Choroid plexus epithelial cell (primary cell): ENCODE measurements at places on chromosomes 6 and 20.

DNA sequence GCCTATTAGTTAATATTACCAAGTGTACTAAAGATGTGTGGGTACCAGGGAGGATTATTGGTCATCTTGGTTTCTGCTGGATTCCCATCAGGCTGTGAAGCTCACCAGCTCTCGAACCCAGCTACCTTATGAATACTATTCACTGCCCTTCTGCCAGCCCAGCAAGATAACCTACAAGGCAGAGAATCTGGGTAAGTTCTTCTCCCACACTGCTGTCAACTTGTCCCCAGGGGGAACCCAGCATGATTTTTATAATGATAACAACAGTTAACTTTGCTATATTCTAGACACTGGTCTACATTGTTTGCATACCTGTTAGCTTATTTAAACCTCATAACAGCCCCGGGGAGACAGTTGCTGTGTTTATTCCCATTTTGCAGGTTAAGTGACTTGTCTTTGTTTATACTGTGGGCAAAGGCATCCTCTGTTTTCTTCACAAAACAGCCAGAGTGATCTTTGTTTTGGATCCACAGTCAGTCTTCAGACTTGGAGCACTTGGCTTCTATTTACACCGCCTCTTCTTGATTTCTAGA, 26.5 kb downstream of the TM9SF4 start:
- DNase-seq = no peak

GRCh38 chr20:35311409-35311808, 19.2 kb upstream of the FAM83C start:
- no peak for DNase-seq

DNA sequence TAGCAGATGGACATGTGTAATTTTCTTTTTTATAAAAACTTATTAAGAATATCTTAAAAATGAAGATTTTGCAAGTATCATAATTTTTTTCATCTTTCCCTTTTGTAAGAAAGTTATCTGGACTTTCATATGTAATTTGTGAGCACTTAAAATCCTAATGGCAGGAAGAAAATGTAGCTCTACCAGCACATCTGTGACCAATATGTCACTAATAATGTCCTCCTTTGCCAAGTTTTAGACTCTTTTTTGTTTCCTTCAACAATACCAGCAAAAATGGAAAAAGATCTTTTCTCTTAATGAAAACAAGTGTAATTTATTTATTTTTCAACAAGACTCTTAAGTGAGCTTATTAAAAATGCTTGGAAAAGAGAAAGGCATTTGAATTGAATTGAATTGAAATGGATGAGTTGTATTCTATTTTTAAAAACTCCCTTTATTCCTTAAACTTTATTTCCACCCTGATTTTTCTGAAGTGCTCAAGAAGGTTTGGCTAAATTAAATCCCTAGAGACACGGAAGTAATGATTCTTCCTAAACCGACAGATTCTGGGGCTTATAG, 110.7 kb downstream of the KIF6 start:
- DNase-seq = no peak

DNA sequence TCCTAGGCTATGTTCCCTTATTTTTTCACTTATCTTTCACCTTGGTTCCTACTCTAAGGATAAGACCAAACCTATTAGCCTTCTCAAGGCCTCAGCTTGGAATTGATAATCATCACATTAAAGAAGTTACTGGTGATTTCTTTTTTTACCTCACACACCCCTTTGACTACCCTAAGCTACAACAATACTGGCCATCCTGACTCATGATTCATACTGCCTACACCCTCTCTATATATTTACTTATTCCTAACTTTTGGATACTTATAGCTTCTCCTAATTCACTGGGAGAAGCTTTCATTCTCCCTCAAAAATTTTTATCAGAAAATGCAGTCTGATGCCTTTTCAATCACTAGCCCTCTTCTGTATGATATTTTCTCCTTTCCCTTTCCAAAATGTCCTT, 256.1 kb downstream of the TBX18 start:
- no peak for DNase-seq

- peak; percentile 75 for DNase-seq
Observed at GRCh38 chr20:4835244-4836177, 113.8 kb downstream of the PRND start.

GRCh38 chr20:9031991-9032390, 36.9 kb upstream of the PLCB4 start:
- DNase-seq = no peak

DNA sequence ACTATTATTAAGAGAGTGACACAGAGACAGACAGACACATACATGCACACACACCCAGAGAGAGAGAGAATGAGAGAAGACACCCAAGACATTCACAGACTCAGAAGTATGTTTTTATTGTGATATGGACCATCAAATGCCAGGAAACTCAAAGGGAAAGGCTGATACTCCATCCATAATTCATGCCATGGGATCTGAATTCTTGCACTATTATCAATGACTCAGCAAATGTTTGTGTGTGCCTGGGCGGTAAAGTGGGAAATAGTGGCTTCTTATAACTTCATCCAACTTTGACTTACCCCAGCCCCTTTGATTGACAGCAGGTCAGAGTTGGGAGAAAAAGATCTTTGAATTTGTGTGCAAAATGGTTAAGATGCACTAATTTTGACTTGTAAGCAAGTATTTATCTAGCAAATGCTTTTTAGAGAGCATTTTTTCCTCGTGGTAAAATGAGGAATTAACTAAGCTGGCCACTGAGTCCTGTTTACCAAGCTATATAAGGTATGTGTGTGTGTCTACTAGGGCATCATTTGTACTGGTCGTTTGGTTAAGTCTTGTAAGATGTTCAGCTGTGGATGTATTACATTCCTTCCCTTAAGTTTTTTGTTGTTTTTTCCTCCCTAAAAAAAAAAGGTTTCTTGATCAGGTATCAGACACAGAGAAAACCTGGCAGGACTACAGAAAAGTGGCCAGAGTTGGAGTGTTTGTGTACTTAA, 3.0 kb upstream of the CCN2 start:
- DNase-seq = peak; percentile 65

- peak; percentile 33 for DNase-seq
Observed at GRCh38 chr6:122048570-122048969, 350.9 kb upstream of the HSF2 start.

DNA sequence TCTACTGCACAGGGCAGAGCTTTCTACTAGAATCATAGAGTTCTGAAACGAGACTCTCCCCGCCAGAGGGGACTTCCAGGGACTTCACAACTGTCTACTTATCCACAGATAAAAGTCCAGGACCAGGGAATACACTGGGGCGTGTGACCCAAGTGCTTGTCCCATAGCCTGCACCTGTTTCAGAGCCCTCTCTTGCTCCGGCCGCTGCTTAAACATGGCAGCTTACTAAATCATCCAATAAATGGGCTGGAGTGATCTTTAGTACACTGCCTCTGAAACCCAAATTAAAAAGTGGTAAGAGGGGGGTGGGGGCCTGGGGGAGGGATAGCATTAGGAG, 8.9 kb upstream of the RAB44 start:
- no peak for DNase-seq

DNA sequence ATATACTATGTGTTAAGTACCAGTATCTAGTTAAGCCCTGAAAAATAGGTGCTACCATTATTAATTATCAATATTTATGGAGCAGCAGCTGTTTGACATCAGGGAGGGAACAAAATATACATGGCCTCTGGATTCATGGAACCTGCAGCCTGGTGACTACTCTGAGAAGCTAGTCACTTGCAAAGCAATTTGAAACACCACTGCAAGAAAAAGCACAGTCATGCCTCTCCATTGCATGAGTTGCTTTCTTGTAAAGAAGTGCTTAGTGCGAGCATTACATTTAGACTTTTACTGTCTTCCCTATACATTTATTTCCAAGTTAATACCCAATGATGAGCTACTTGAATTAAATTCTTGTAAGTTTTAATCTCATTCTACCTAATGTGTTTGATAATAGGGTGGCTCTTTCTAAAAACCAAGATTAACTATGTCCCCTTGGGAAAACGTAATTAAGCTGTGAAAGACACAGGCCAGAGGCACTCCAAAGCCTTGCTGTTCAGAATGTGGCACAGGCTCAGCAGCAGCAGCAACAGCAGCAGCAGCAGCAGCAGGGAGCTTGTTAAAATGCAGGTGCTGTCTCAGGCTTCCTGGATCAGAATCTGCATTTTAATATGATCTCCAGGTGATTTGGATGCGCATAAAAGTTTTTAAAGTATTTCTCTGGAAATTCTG, 83.6 kb downstream of the PFDN4 start:
- DNase-seq = no peak

DNA sequence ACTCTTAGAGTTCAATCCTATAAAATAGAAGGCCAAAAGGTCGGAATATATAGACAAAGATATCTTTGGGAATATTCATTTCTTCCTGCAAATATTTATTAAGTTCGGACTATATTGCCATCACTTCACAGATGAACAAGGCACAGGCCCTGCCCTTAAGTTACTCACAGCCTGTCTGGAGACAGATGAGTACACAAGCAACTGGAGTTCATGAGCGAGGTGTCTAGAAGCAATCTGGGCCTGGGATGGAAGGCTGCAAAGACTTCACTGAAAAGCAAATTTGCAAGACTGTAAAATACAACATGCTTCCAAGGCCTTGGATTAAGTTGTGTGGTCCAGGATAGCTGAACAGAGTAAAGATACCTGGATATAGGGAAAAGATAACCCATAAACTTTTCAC, 56.7 kb upstream of the CEP85L start:
- DNase-seq = peak; percentile 77

- no peak for DNase-seq
Observed at GRCh38 chr6:3746119-3746691, 5.3 kb downstream of the PXDC1 start.

DNA sequence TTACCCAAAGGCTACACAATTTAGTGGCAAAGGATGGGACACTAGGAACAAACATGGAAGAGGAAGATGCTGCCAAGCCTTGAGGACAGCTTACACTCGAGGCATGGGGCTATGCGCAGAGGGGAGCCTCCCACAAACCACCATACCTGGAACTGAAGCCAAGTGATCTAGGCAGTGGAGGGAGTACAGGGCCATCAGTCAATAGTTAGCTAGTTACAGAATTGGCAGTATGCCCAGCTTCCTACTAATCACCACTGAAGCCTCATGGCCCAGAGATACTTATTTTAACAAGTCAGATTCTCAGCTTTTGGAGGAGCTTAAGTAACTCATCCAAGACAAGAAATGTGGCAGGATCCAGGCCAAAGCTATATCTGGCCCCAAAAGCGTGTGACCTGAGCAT, 226.6 kb upstream of the MOCS1 start:
- DNase-seq = peak; percentile 1

- DNase-seq = no peak
Observed at GRCh38 chr20:59322081-59322480, 21.7 kb downstream of the EDN3 start.

- no peak for DNase-seq
Observed at GRCh38 chr6:87705070-87705691, 3.1 kb upstream of the AKIRIN2 start.

DNA sequence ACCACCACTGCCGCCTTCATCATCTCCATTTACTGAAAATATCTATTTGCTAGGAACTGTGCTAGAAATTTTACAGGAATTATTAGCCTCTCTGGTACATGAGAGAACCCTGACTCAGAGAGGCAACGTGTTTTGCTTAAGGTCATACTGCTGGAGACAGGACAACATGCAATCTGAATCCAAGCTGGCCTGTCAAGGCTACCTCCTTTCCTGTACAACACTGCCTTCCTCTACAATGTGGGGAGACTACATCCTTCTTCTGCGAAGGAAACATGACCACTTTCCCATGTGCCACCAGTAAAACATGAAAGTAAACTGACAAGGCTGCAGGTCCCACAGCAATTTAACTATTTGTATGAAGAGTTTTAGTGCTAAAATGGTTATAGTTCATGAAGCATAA, 200.9 kb downstream of the BACH2 start:
- DNase-seq = no peak

DNA sequence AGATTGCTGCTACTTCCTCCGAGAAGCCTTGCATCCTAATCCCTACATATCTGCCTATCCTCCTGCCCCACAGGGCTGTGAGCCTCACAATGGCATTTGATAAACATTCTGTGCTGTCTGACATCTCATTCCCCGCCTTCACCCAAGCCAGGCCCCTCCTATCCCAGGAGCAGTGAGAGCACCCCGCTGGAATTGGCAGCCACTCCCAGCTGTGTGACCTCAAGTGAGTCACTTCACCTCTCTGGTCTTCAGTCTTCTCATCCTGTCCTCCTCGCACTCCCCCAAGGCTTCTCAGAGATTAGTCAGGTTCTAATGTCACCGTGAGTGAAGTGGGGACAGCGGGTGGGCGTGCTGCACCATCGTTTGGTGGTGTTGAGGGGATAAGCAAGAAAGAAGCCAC, 81.7 kb downstream of the CDH22 start:
- DNase-seq = peak; percentile 61

DNA sequence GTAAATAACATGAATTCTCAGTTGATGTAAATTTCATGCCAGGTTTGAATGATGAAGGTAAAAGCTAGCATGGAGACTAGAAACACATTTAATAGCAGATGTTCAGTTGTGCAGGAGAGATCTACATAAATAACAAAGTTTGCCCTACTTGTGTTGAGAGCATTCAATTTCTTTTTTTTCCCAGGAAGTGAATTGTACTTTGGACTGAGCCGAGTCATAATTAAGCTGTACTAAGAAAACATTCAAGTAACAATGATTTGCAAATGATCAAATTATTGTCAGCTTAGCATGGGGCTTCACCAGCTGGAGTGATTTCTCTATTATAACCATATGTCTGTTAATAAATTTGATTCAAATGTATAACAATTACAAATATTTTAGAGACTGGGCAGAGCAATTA, 893.5 kb upstream of the MAP3K7 start:
- no peak for DNase-seq

- no peak for DNase-seq
Observed at GRCh38 chr6:41546475-41546865, 289 bp downstream of the FOXP4 start.

DNA sequence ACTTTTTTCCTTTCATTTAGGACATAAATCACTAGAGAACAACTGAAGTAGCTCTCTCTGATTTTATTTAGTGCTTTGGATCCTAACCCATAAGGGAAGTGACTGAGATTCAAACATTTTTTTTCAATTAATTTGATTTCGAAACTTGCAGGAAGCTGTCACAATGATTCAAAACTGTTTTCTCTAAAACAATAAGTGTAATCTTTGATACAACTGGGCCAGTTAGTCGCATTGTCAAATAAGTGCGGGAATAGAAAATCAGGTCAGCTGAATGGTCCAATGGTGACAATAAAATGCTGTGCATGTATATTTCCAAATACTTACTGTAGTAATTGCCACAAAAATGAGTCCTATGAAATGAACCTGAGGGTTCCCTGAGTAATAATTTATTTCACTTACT, 930.8 kb downstream of the TFAP2A start:
- DNase-seq = no peak

GRCh38 chr6:162267126-162267525, 460.4 kb downstream of the PRKN start:
- DNase-seq = no peak
